ENCODE measurements at places on chromosomes 1 and 21.

GRCh38 chr21:24759348-24760075, 847.8 kb downstream of the MRPL39 start:
- DNase-seq, result no peak

- no peak for DNase-seq
Measured at GRCh38 chr21:39867198-39867650, at the start of gene PCP4. Gene PCP4, plus strand, starts transcription at chr21:39867438. Its CDS starts 64 bp downstream, at chr21:39867502.

DNA sequence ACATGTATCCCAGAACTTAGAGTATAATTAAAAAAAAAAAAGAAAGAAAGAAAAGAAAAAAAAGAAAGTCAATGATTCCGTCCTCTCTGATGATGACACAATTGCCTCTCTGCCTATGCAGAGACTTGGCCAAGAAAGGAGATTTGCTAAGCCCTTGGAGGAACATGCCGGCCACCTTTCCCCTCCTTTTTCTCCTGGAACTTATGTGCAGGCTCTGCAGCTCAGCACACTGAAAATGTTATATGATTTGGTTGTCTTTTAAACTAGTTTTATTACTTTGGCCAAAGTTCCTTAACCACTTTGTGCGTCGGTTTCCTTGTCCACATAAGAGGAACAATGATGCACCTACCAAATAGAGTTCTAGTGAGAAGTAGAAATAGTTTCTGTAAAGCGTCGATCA, 111.4 kb upstream of the ZNF644 start:
- no peak for DNase-seq

GRCh38 chr1:44261962-44262361, 48.7 kb downstream of the DMAP1 start:
- no peak for DNase-seq

DNA sequence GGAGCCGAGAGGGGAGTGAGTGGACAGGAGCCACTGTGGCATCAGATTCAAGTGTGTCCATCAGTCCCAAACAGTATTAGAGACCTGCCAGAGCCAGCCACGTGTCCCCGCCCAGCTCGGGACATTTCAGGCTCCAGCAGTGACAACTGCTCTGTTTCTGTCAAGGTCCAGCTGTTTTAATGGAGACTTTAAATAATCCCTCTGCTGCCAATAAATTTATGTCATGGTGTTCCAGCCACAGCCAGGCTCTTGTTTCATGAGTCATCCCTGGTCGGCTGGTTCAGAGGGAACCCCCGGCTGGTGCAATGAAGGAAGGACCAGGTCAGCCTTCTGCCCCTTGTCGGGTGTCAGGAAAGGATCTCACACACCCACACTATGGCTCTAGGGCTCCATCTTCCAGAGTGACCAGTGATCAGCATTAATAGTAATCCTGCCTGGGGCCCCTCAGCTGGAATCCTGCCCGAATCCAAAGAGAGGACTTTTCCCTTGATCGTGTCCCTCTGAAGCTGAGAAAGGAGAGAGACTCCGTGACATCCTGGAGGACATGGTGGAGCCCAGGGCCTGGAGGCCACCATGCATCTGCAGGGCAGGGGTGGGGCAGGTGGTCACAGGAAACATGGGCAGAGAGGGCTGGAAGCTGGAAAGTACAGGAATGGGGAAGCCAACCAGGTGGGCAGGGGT, 197.3 kb downstream of the MATN1 start:
- DNase-seq, result no peak

DNA sequence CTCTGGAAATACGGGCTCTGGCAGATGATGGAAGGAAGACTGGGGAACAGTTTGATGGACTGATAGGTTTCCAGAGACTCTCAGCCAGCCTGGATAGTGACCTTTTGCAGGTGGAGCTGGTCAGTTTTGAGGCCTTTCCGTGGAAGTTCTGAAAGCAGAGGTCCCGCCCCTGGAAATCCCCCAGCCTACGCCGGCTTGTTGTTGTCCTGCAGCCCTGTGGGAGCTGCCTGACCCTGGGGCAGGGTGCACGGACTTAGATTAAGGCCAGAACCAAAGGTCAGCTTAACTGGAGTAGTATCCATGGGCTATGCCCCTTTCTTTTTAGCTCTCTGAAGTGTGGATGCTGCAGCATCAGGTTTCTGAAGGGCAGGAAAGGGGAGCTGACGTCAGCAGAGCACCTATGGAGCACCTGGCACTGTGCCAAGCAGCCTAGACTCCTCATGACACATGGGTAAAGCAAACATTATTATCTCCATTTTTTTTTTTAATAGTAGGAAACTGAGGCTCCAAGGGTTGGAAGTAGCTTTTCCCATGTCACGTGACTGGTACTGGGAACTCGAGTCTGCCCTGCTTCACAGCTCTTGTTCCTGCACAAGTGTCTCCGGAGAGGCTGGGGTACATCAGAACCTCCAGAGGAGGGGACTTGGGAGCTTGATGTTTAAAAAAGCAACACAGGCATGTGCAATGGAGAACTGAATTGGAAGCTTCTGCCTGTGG, 38.5 kb downstream of the IER5 start:
- DNase-seq, result no peak
